ENCODE measurements at places on chromosomes 2 and 18.

DNA sequence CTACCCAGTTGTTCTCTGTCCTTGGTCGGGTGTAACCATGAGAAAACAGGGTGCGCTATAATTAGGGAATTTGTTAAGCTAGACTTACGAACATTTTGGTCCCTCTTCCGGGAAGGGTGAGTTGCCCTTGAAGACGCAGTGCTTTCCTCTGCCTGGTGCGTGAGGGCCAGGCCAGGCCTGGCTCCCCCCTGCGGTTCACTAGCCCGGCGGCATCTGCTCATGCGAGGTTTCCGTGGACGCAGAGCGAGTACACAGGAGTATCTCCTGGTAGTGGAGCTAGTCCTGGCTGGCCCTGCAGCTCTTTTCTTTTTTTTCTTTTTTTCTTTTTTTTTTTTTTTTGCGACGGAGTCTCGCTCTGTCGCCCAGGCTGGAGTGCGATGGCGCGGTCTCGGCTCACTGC lies 148.8 kb downstream of the PTGR3 start:
- no peak for DNase-seq

DNA sequence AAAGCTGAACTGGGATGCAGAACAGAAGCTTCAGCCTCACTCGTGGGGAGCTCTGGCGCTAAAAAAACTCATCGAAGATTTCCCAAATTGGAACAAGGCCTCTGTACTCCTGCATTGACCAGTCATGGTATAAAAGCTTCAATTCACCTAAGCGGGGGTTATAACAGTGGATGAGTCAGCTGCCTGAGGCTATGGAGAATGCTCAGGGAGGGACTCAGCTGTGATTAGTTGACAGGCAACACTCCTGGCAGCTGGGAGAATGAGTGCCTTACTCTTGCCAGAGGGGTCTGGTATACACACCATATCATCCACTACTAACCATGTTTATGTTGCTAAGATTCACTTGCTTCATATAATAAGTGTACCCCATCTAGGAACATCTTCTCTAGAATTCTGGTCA lies 350.6 kb upstream of the VRK2 start:
- no peak for DNase-seq

GRCh38 chr2:64359171-64359891 lies 94.6 kb upstream of the LGALSL start:
- DNase-seq: no peak

DNA sequence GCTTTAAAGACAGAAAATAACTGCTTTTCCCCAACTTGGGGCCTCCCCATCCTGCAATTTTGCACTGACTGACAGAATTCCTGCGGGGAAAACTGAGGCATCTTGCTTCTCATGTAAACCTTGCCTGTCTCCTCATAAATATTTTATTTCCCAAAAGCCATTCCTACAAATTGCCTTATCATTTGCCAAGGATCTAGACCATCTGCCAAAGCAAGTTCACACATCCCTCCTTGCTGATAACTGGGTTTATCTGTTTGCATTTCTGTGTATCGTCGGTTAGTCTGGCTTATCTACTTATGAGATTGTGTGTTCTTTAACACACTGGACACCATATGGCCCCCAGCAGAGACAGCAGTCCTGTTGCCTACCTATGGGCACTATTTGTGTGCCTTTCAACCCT lies 3.0 kb upstream of the CNGA3 start:
- no peak for DNase-seq

- DNase-seq: no peak
These were observed 764.6 kb downstream of the TSN start for GRCh38 chr2:122519821-122520611.

- no peak for DNase-seq
These were observed 297.5 kb upstream of the CRIM1 start for GRCh38 chr2:36058076-36058475.

- DNase-seq: no peak
These were observed 203.8 kb downstream of the RDH14 start for GRCh38 chr2:18356676-18357075.

- no peak for DNase-seq
These were observed 57.0 kb upstream of the HNRNPA3 start for GRCh38 chr2:177155631-177156030.

DNA sequence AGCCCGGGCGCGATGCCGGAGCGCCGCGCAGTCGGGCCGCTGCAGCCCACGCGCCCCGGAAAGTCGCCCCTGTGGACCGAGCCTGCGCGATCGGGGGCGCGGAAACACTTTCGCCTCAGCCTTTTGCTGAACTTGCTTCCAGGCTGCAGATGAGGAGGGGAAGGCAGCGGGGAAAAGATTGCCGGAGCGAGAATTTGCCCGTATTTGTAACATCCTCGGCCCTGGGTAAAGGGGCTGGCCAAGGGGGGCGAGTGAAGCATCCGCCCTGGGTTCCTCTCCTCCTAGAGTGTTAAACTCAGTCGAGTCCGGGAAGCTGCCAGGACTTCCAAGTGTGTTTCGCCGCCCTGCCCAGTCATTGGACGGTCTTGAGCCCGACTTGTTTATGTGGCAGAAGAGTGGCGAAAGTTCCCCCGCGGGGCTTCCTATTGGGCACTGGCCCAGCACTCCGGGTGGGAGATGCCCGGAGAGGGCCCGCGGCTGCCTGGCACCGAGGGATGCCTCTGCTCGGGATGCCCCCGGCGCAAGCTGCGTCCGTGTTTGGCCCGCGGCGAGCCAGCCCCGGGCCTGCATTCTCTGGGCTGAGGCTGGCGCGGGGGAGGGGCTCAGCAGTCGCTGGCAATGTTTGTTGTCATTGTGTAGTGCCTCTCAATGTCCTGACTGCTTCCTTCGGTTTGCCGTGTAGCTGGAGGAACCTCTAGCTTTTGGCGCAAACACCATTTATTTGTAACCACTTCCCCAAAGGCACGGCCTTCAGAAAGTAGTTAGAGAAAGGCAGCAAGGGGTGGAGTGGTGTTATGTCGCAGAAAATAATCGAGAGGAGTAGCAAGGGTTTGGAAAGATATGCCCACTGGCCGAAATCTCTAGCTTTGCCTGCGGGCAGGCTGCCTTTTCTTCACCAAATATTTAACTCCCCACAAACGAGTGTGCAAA lies 1.1 kb downstream of the CYBRD1 start:
- DNase-seq: peak; percentile 83
